Stomach (tissue), 19 donors: ENCODE measurements at places on chromosomes 12 and 14. TPM values are rescaled to one million over a fixed set of nuclear protein-coding genes. Genes with fewer than 3 reads are reported as not detected.

GRCh38 chr14:33916663-33917565, 34.0 kb downstream of the EGLN3 start:
- DNase-seq: peak; percentile 45

GRCh38 chr12:54053003-54053750, 458 bp upstream of the HOXC4 start:
- peak; percentile 69 for DNase-seq

GRCh38 chr12:131620520-131620919, 90.4 kb upstream of the SFSWAP start:
- no peak for DNase-seq

DNA sequence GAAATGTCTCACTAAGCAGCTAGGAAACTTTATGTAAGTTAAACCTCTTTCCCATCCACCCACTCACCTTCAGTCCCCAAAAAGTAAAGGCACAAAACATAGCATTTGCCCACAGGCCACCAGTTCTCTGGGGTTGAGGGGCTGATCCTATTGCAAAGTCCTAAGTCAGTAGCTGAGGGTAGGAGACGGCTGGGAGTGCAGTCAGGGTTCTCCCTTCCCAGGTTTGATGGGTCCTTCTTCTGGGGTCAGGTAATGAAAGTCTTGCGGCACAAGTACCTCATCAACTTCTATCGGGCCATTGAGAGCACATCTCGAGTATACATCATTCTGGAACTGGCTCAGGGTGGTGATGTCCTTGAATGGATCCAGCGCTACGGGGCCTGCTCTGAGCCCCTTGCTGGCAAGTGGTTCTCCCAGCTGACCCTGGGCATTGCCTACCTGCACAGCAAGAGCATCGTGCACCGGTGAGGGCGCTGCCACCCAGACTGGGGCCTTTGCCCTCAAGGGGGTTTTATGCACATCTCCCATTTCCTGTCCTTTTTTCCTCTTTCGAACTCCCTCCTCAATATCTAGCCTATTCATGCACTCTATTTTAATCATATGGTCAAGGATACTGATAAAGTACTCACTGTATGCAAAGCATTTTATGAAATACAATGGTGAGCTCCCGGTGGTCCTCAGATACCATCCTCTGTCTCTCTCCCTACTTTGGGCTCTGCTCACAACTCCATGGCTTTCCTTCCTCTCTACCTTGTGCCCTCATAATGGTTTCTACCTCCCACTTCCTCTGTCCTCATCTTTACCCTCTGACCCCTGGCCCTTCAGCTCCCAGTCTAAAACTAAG, 986 bp downstream of the TSSK4 start:
- no peak for DNase-seq

GRCh38 chr12:32477714-32478113, 78.4 kb downstream of the FGD4 start:
- no peak for DNase-seq

GRCh38 chr12:28872654-28873268, 276.3 kb upstream of the FAR2 start:
- peak; percentile 75 for DNase-seq

GRCh38 chr12:87679251-87679650, 349.9 kb downstream of the C12orf50 start:
- DNase-seq: no peak

DNA sequence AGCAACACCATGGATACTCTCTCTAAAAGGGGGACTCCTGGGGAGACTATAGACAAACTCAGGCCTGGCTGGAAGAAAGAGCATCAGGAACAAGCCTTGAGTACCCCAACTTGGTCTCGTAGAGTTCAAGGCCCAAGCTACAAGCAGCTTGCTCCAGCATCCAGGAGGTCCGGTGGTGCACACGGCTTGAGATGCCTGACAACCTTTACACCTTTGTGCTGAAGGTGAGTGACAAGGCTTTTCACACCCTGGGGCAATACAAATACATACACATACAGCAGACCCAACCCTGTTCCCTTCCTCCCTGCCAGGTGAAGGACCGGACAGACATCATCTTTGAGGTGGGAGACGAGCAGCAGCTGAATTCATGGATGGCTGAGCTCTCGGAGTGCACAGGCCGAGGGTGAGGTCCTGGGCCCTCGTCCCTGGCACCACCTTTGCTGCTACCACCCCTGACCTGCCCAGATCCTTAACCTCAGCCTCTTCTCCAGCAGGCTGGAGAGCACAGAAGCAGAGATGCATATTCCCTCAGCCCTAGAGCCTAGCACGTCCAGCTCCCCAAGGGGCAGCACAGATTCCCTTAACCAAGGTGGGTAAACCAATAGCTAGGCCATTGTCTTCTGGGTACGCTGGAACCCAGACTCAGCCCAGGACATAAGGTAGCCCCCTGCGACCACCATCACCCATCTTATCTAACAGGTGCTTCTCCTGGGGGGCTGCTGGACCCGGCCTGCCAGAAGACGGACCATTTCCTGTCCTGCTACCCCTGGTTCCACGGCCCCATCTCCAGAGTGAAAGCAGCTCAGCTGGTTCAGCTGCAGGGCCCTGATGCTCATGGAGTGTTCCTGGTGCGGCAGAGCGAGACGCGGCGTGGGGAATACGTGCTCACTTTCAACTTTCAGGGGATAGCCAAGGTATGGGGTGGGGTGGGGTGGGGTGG, 41.2 kb downstream of the SH2B3 start:
- no peak for DNase-seq

DNA sequence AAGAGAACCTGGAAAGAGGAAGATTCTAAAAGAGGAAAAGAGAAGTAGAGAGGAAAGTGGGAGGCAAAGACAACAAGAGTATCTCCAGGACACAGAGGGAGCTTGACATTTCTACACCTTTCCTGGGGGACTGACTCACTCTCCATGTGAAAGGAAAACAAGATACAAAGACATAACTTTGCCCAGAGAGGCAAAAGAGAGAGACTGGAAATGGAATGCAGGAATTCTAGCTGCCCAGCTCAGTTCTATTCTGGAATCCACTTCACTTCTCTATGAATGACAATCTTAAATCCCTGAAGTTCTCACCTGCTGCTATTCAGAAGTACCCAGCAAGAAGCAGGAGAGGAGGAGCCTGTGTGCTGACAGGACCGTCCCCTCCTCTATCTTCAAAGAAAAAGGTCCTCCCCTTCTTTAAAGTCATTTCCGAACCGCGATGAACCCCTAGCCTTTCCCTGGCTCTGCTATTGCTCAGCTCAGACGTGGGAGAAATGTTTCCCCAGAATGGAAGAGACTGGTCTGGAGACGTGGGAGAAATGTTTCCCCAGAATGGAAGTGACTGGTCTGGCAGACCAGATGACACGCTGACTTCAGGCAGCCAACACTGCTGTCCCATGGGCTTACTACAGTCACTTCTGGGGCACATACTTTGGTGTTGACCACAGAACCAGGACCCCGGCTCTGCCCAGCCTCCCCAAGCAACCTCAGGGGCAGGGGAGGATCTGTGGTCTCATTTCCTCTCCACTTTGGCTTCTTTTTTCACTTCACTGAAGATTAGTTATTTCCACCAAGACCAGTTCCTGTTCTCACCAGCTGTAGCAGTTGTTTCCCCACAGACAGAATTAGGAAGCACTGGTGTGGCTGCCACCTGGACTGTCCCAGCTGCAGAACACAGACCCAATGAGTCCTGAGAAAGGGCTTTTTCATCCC, 8.3 kb downstream of the FMNL3 start:
- no peak for DNase-seq

DNA sequence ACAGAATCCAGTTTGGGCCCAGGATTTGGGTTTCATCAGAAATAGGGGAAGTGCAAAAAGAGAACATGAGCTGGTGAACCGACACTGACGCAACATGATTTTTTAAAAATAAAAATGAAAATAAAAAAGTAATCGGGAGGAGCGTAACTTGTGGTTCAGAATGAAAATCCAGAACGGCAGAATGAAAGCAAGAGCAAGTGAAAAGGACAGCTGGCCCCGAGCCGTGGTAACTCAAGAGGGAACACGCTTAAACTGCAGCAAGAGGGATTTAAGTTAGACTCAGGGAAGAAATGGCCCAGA, 1.6 kb downstream of the SLC6A12 start:
- no peak for DNase-seq

GRCh38 chr14:69428289-69428998, 30.0 kb downstream of the SLC39A9 start:
- DNase-seq: peak; percentile 6

AGAP2 gene
- 0.89 TPM for total RNA-seq

CCDC60 gene
- not detected for total RNA-seq

INHBC gene
- total RNA-seq: not detected

ARHGAP9 gene
- total RNA-seq: not detected

PACS2 gene
- 33.6 TPM for total RNA-seq

KRT2 gene
- not detected for total RNA-seq
